CD4-positive, CD25-positive, alpha-beta regulatory T cell (primary cell): ENCODE measurements at places on chromosomes 4 and X.

DNA sequence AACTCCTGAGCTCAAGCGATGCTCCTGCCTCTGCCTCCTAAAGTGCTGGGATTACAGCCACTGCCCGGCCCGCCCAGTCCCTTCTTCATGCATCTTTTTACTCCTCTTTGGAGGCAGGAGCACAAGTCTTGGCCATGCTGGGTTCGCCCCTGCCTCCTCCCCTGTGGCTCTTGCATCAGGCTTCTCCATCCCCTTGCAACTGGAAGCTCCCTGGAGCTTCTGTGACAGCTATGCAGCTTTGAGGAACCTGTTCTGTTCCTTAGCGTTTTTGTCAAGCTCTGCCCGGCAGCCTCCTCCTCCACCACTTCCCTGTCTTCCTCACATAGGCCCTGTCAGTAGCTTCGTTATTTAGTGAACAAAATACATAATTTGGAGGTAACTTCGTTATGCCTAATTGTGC, 73.9 kb downstream of the PSAPL1 start:
- DNase-seq = no peak

DNA sequence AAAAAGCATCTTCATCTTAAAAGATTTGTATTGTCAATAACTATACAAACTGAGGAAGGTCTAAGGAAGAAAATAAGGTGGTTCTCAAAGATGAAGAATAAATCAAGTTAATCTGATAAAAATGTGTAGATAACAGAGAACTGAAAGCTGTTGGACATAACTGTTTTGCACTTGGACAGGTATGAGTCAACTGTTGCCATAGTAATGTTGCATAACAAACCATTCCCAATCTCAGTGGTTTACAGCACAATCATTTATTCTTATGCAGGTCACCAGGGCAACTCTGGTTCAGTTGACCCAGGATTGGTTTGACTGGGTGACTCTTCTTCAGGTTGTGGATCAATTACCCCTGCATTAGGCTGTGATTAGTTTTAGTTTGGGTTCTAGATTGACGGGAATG, 2197.7 kb downstream of the ARAP2 start:
- DNase-seq = no peak

- no peak for DNase-seq
Measured at GRCh38 chr4:971666-972500, 1.5 kb downstream of the DGKQ start.

DNA sequence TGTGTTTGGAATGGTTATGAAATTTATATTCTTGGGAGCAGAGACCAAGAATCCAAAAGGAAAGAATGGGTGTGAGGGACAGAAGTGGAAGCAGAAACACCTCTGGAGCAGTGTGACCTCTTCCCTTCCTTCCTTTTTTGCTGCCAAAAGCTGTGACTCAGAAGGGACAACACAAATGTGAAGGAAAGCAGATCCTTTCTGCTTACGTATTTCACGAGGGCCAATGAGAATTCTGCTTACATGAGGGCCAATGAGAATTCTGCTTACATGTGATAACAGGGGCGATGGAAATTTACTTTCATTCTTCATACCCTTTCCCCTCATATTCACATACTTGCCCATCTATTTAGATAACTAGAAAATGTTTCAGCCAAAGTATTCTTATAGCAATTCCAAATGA, 404.6 kb downstream of the PRDM5 start:
- no peak for DNase-seq

GRCh38 chr4:70522626-70523025, 4.3 kb downstream of the AMTN start:
- DNase-seq = no peak

DNA sequence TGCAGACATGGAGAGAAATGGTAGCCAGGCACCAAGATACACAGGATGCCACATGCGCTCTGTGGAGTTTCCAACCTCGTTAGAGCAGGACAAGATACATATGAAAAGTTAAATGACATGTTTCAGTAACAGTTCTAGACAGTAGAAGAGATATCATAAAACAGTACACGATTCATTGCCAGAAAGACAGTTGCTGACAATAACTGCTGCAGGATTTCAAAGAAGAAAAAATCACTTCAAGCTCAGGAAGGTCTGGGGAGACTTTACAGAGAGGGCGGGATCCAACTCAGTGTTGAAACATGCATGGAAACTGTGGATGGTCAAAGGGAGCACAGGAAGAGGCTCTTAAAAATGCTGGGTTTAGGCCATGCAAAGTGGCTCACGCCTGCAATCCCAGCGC, 31.0 kb downstream of the DCTD start:
- DNase-seq = no peak

- no peak for DNase-seq
Measured at GRCh38 chr4:4446434-4446833, 59.5 kb downstream of the NSG1 start.

DNA sequence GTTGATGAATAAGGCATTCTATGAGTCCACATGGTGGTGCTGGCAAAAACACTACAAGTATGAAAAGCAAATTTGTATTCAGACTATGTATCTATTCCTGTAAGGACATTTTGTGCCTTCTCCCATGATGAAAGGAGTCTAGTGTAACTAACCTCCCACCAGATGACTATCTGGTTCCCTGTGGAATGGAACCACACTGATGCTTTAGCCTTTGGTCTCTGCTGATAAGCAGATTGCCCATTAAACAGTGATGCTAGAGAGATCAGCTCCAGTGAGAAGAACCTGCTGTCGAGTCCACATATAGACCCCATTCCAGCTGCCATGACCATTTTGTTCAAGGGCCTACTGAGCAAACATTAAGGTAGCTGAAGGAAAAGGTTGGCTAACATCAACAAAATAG, 10.5 kb upstream of the THOC2 start:
- DNase-seq = no peak

DNA sequence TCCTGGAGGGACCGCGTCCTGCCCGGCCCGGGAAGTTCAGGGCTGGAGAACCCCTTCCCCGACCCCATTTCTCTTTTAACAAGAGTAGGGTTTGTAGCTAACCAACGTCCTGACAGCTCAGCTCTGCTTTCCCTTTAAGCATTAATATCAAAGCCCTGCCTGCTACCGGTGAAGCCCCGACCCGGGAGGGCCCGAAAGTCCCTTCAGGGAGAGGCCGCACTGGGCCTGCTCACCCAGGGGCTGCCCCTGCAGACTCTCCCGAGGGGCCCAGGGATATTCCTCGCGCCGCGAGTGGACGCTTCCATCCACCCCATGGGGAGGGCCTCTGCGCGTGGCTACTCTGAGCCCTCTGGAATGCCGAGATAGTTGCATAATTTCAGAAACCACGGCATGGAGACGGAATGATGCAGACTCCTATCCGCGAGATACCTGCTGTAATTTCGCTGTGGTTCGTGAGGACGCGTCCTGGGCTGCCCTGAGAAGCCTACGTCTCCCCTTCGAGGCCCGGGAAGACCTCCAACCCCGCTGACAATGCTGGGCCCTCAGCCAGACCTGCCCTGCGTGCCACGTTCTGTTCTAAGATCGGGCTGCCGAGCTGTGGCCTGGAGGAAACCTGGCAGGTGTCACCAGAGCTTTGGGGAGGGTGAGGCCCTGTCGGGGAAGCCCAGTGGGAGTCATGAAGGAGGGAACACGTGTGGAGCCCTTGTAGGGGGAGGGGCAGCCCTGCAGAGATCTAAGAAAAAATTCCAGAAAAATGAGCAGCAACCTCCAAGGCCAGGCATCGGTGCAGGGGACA, 999 bp upstream of the CTBP1 start:
- DNase-seq = no peak

DNA sequence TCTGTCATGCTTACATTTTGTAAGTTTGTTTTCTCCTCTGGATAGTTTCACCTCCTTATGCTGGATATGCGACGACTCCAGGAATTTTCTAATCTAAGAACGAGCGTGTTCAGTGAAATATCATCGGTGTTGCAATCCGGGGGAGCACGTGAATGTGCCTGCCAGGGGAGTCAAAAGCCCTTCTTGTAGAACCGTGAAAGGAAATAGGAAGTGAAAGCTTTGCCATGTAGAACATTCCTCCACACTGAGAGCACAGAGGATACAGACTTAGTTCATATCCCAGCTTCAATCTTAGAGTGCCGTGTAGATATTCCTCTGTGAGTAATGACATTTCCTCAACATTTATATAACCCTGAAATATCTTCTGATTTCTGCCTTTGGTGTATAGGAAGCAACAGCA, 121.2 kb downstream of the VEGFC start:
- DNase-seq = no peak

GRCh38 chr4:111873801-111874200, 271.5 kb upstream of the FAM241A start:
- no peak for DNase-seq

DNA sequence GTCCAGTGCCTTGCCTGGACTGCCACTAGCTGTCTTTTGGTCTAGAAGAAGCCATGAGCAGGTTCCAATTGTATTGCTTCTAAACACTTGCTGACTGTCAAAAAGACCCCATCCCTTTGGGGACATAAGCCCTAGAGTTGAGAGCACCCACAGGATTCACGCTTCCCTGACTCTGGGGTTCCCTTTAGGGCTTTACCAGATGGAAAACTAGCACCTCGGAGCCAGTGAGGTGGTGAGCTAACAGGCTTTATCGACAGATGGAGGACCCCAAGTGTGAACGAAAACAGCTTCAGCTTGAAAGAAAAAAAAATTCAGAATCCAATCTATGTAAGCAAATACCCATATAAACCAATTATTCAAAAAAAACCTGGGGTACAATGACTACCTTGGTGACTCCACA, 90.8 kb downstream of the NAA11 start:
- DNase-seq = no peak

DNA sequence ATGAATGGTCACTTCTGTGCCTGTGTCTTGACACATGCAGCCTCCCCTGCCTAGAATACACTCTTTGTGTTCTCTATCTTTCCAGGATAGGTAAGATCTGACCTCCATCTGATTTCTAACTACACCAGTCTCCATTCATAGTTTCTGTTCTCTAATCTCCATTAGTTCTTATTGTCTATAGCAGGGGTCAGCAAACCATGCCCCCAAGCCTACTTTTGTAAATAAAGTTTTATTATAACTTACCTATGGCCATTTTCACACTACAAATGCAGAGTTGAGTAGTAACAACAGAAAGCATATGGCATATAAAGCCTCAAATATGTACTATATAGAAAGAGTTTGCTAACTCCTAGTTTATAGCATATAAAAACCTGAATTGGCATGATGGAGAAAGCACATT, 37.6 kb upstream of the H2AZ1 start:
- DNase-seq = no peak

DNA sequence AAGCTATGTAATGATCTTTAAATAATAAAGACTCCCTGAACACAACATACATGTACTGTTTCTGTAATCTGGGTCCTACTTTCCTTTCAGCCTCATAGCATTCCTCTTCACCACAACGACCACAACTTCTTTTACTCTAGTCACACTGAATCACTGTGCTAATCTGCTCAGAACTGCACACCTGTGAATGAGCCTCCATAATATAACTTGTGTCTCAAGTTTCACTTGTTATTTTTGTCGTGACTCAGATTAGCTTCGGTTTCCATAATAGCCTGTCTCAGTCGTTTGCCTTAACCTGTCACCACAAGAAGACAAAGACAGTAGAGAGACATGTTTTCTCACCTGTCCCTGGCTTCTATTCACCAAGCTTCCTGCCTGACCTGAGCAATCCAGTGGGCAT, 61.8 kb downstream of the MAGED1 start:
- no peak for DNase-seq

- DNase-seq = no peak
Measured at GRCh38 chrX:40866893-40867292, 131.6 kb upstream of the MED14 start.

DNA sequence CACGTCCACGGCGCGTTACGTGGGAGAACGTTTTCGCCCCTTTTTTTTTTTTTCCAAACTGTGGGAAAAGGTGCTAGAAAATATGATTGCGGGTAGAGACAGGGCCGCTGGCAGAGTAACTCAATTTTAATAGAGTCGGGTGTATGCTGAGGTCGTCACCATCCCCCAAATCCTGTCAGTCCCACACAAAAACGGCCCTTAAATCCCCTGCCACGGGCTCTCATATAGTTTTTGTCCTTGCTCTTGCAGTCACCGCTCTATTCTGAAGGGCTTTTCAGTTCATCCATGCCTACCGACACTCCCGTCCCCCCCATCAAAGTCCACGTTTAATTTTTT, 796 bp upstream of the MED14 start:
- no peak for DNase-seq

DNA sequence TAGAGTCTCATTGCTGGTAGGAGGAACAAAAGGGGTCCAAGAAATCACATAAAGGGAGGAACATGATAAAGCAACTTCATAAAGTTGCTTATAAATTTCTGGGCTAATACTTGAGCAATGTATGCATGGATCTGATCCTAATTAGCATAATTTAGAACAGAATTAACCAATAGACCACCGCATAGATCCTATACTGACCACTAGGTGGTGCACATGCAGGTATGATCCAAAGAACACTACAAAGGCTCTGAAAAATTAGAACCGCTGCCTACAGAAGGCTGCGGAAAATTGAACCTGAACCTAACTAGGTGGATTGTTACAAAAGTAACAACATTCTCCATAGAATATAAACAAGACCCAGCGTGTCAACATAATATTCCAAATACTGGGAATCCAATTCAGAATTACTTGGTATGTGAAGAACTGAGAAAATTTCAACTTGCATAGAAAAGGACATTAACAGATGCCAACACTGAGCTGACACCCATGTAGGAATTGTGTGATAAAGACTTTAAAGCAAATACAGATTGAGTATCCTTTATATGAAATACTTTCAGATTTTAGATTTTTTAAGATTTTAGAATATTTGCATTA, 23.3 kb downstream of the BRCC3 start:
- DNase-seq = no peak

GRCh38 chrX:123959281-123960063, 2.0 kb upstream of the STAG2 start:
- DNase-seq = no peak

DNA sequence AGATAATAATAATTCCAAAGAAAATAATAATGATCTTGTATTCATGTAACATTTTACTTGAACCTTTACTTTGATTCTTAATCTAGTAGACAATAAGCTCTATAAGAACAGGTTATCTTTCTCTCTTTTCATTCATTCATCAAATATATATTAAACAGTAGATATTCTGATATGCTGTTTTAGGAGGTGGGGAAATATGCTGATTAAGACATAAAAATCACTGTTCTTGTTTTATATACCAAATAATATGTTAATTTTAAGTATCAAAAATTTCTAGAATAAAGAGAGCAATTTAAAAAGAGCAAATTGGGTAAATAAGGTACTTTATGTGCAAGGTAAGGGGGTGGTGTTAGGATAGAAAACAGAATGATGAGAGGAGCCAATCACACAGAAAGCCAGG, 401.9 kb downstream of the PDHA2 start:
- no peak for DNase-seq

GRCh38 chrX:12249997-12250396, 111.7 kb downstream of the FRMPD4 start:
- DNase-seq = no peak
